Activated gamma-delta T cell treated with anti-CD3 and anti-CD28 coated beads, Interleukin-2, amount 50 U/mL, for 16 hours (primary cell): ENCODE measurements at places on chromosomes 6 and 20.
A peak's percentile ranks its signal among the peaks of the same experiment; 100 is the strongest.

- DNase-seq: no peak
Observed at GRCh38 chr20:12928755-12929401, 79.9 kb upstream of the SPTLC3 start.

DNA sequence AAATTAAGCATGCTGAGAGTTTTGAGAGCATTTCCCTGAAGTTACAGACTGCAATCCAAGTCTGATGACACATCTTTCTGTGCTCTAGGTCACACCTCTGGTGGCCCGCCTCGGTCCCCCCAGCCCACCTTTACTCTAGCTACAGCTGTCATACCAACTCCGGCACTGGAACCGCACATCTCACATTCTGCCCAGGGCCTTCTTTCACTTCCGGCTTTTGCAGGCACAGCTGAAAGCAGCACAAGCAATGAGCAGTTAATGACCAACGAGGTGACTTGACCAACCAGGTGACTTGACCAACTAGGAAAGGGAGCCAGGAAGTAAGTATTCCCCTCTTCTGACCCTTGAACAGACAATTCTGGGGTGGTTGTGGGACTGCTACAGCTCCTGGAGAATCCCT is 88.6 kb upstream of the MOCS1 start:
- no peak for DNase-seq

DNA sequence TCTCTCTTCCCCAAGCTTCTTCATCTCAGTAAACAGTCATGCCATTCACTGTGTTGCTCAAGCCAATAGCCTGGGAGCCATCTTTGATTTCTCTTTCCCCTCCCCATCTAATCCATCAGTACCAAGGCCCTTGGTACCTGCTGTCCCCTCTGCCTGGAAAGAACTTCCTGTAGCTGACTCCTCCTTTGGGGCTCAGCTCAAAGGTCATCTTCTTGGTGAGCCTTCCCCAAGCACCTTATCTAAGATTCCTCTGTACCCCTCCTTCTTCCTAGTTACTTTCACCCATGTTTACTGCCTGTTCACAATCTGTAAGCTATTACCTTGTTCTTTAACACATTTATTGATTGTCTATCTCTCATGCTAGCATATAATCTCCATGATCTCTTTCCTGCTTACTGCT is 3.5 kb downstream of the AARS2 start:
- no peak for DNase-seq

GRCh38 chr6:104431096-104431495 is 428.6 kb downstream of the HACE1 start:
- no peak for DNase-seq

DNA sequence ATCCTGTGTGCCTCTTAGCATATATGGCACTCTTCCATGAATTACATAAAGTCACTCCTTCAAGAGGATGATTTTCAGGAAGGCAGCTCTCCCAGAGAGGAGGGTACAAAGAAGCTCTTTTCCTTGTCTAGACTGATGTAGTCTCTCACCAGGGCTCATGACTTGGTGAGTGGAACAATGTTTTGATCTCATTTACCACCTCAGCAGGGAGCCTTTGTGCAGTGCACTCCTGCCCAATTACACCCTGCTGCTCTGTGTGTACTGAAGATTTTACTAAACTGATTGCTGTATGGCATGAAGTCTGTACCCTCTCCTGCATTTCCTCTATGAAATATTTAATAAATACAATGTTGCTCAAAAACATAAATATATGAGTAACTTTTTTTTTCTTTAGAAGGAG is 598.3 kb upstream of the HS3ST5 start:
- no peak for DNase-seq

DNA sequence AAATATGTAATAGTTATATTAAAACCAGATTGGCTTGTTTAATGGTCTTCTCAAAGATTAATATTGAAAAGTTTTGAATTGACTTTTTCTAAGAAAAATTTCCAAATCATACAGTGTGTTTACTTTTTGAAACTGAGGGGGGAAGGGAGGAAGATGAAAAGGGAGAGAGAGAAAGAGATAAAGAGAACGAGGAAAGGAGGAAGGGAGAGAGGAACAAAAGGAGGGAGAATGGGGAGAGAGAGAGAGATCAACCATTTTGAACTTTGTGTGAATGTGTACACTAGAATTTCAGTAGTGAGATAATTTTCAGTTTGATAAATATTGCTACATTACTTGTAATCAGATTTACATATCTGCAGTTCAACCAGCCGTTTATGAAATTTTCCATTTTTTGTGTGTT is 124.5 kb downstream of the EPHA7 start:
- no peak for DNase-seq

DNA sequence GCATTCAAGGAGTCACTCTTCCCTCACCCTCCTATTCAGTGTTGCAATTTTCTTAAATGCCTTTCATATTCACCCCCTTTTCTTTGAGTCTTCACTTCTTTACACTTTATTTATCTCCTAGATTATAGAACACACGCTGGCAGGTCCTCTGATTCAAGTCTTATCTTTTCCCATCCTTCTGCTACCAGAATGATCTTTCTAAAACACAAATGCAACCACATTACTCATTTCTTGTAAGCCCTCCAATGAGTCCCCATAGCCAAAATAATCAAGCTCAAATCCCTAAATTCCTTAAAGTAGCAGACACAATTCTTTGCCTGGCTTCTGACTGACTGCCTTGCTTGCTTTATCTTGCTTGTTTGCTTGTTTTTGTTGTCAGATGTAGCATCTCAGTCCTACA is 920.0 kb downstream of the TFAP2A start:
- DNase-seq: no peak

GRCh38 chr20:52033313-52033712 is 158.3 kb downstream of the ZFP64 start:
- no peak for DNase-seq

- no peak for DNase-seq
Observed at GRCh38 chr20:23659989-23660837, 22.5 kb upstream of the CST3 start.

DNA sequence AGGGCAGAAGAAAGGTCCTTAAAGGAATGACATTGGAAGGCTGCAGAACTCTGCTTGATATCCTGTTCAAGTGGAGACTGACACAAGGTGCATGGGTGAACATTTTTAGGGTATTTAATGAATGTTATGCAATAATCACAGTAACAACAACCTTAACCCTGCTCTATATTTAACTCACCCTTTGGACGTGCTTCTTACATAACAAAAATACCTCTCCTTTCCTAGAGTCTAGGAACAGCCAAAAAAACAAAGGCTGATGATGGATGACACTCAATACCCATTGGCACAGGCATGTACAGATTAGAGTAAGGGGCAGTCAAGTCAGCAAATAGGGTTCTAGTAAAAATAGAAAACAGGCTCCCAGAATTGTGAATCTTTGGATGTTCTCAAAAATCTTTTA is 30.6 kb downstream of the ROS1 start:
- DNase-seq: no peak

GRCh38 chr6:64170316-64170715 is 534.7 kb downstream of the PHF3 start:
- no peak for DNase-seq

DNA sequence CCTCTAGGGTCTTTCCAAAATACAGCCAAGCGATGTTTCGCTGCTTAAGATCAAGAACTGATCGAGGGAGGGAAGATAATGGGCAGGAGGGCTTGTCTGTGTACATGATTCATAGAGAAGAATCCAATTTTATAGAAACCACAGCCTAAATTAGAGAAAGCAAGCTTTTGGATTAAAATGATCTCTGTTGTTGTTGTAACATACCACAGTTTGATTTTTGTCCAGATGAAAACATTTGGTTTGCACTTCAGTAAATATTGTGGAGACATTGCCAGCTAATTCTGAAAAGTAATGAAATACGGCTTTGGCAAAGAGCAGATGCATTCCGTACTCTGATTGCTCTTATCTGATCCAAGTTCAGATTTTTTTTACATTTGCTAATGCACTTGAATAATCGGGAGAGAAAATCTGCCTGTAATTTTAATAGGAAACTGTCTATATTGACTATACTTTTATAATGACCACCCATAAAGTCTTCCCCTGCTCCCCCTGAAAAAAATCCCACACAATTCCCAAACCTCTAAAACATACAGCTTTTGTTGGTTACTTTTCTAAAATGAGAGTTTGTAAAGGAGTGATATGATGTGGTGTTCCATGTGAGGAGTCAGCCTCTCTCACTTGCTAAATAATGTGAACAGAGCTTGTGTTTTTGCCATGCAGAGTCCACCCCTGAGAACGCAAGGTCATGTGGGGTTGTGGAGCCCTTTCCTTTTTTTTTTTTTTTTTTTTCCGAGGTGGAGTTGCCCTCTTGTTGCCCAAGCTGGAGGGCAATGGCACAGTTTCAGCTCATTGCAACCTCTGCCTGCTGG is 199.9 kb downstream of the DTNBP1 start:
- no peak for DNase-seq

DNA sequence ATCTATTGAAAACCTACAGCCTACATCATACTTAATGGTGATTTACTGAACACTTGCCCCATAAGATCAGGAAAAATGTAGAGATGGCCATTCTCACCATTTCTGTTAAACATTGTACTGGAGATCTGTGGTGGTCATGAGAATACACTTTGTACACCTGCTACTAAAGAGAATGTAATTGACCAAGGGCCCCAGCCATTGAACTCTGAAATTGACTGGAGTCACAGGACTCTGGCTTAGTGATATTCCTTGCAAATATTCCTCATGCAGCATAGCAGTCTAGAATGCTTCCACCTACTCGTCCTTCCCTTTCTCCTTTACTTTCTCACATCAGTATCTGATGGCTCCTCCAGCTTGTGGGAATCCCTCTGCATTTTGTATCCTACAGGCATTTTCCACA is 37.4 kb upstream of the SNX9 start:
- DNase-seq: no peak

DNA sequence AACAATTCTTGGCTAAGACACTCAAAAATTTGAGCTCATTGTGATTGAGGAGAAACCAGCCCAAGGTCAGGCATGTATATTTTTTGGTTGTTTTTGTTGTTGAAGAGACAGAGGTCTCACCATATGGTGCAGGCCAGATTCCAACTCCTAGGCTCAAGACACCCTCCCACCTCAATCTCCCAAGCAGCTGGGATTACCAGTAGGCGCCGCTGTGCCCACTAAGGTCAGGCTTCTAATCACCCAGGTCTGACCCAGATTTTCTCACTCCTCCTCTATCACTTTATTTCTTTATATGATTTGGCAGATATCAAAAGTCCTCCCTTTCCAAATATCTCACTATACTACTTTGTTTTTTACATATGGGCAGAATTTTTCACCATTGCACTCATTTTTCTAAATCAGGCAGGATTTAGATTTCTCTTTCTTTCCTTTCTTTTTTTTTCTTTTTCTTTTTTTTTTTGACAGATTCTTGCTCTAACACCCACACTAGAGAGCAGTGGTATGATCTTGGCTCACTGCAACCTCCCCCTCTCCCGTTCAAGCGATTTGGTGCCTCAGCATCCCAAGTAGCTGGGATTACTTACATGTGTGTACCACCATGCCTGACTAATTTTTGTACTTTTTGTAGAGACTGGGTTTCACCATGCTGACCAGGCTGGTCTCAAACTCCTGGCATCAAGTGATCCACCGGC is 1.7 kb upstream of the C6orf141 start:
- DNase-seq: no peak

DNA sequence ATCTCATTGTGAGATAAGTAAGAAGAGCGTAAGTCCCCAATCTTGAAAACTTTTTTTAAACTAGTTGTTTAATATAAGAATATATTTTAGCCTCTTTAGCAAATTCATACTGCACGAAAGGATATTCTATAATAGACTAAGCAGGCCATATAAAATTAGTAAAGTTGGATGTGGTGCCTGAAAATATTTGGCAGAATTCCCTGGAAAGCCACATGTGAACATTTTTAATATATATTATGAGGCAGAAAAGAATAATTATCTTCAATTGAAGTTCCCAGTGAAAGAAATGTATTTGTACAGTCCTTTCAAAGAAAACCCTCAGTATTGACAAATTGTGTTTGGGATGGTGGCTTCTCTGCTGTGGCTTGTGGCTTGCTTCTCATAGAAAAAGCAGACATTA is 237.5 kb upstream of the JAG1 start:
- no peak for DNase-seq

- peak; percentile 53 for DNase-seq
Observed at GRCh38 chr6:137823826-137824555, 43.1 kb upstream of the TNFAIP3 start.

GRCh38 chr6:122495612-122496011 is 24.0 kb upstream of the SERINC1 start:
- DNase-seq: no peak

DNA sequence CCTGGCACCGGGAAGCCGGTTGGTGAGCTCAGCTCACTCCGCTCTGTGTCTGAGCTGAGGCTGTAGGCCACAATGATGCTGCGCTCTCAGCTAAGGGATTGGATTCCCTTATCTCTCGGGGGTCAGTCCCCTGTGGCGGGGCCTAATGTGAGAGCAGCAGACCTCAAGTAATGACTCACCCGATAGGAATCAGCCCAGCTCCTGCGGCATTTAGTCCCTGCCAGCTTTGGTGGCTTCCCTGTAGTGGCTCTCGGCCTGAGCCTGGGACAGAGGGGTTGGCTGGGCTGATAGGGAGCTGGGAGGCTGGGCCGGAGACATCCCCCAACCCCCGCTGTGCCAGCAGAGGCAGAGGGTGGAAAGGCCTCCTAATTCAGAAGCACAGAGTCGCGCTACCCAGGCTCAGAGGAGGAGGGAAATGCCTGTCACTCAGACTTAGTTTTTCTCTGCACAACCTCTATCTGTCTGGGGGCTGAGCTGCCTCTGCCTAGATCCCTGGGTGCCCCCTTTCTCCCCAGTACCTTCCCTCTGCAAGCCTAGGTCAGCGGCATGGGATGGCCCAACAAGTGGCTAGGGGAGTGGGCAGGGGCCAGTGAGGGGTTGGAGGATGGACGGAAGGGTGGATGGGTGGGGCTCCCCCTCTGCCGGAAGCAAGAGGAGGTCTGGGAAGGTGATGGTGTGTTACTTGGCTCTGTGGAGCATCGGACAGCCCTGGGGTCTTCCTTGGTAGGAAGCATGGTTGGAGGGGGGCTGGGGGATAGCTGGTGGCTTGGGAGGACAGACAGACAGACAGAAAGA is 92.2 kb downstream of the CDH22 start:
- DNase-seq: no peak

DNA sequence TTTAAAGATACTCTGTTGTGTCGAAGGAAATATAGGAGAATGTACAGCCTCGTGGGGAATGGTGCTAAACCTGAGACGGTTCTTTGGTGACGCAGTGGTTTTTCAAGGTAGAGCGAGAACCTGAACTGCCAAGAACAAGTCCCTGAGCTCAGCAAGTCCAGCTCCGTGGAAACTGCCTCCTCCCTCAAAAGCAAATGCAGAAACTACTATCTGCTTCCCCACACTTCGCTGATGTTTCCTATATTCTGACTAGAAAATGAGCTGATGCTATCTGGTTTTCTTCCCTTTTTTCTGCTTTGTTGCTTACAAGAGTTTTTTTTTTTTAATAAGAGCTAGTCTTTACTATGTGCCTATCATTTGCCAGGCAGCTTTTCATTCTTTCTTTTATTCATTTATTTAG is 85.3 kb upstream of the LY86 start:
- no peak for DNase-seq

- no peak for DNase-seq
Observed at GRCh38 chr20:19652591-19653026, 105.4 kb upstream of the RIN2 start.
